ENCODE measurements at places on chromosomes 3 and 15.

DNA sequence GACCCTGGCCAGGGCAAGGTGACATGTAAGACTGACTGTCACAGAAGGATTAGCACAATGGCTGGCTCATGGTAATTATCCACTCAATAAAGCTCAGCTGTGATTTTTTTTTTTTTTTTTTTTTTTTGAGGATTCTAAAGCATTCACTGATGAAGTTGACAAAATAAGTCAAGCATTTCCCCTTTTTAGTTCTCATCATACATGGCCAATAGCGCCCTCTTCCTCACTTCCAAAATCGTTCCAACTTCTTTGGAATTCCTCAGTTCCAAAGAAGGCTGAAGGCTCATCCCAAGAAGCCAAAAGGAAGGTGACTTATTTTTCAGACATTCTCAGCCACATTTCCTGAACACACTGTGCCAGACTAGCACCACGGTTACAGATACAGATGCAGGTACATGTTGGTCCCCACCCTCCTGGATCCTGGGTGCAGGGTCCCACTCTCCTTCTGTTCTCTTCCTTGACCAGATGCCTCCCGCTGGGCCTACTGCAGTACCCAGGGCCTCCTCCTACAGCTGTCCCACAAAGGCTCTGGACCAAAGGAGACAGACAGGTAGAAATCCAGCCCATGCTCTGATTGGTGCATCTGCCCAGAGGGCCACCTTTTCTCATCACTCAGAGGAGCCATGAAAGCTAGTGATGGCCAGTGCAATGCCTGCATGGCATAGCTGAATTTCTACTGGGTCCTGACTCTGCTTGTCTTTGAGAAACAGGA, 202.6 kb downstream of the UACA start:
- DNase-seq = no peak

GRCh38 chr3:52005571-52005986, 9.9 kb upstream of the RPL29 start:
- no peak for DNase-seq

- no peak for DNase-seq
Observed at GRCh38 chr3:81841540-81841939, 80.1 kb upstream of the GBE1 start.

DNA sequence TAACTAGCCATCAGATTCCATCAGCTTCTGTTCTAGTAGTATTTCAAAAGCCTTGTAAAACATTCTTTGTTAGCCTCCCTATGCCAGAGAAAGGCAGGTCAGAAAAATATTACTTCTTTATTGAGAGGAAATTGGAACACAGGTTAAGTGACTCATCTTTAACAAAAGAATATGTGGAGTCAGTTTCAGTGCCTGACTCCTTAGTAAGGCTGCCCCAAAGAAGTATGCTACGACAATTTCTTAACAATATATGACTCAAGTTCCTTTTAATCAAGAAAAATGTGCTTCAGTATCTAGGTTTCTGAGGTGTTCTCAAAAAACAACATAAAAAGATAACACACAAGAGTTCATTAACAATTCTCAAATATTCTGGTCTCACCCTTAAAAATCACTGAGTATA, 139.2 kb downstream of the VPS13C start:
- no peak for DNase-seq

- no peak for DNase-seq
Observed at GRCh38 chr3:61594964-61595285, 33.6 kb downstream of the PTPRG start.

DNA sequence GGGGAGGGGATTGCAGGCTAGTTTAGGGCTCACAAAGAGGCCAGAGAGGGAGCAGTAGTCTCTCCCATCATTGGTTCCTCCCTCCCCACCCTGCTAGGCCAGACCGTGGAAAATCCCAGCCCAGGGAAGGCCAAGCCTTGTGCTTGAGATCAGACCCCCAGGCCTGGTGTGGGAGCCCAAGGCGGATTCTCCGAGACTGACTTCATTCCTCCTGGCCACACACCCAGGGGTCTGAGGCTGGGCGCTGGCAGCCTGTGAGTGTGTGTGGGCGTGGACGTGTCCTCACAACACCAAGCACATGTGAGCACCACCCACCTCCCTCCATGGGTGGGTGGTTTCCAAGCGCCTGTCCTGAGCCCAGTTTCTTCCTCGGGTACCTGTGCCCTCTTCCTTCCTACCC, 4.1 kb downstream of the LOXL1 start:
- DNase-seq = no peak

DNA sequence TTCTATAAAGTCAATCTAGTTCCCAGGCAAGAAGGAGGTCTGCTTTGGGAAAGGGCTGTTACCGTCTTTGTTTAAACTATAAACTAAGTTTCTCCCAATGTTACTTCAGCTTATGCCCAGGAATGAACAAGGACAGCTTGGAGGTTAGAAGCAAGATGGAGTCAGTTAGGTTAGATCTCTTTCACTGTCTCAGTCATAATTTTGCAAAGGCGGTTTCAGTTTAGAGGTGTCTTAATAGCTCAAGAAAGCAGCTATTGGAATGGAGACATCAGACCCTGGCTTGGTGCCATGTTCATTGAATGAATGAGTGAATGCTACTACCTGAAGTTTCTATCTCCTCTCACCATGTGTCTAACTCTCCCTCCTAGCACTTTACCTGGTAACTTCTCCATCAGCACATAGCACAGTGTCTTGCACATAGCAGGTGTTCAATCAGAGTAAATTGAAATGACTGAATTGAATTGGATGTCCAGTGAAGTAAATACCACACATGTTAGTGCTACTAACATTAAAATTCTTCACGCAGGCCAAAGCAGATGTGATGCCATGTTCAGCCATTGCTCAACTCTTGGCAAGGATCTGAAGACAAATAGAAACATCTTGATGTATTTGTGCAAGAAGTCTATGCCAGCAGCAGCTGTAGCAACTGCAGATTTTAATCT, 28.2 kb downstream of the CLEC3B start:
- no peak for DNase-seq

DNA sequence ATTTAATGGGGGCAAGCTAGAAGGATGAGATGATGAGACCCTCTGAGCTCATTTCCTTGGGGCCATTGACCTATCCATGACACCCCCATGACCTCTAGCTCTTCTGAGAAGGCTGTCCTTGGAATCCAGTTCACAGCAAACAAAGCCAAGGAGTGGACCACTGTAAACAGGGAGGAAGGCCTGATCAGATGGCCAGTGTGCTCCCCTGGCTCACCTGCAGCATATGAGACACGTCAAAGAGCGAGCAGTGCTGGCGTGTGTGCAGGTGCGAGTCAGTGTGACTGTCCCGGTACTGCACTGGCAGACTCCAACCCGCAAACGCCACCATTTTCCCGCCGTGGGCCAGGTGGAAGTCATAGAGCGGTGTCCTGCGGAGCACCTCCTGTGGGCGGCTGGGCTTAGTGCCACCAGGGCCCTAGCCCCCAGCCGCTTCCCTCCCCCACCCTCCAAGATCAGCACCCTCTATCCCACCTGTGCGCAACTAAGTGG, 339 bp downstream of the AMT start:
- no peak for DNase-seq

- peak; percentile 26 for DNase-seq
Observed at GRCh38 chr3:13896473-13897154, 16.7 kb upstream of the WNT7A start.

- DNase-seq = no peak
Observed at GRCh38 chr3:156431334-156432124, 123.4 kb downstream of the SSR3 start.

GRCh38 chr3:47611576-47611975, 32.9 kb upstream of the CSPG5 start:
- DNase-seq = no peak

GRCh38 chr3:52072020-52072419, 15.6 kb upstream of the DUSP7 start:
- DNase-seq = no peak

DNA sequence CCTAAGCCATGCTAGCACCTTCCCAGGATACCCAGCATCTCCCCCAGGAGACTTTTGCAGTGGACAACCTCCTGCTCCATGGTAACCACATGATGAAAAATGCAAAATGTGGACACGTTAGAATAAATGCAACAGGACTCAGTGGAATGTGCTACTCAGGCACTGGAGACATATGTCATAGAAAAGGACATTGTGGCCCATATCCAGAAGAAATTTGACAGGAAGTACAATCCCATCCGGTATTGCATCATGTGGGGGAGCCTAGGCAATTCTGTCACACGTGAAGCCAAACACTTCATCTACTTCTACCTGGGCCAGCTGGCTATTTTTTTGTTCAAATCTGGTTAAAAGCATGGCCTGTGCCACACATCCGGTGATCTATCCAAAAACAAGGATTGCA, 227.2 kb upstream of the GPR149 start:
- no peak for DNase-seq

DNA sequence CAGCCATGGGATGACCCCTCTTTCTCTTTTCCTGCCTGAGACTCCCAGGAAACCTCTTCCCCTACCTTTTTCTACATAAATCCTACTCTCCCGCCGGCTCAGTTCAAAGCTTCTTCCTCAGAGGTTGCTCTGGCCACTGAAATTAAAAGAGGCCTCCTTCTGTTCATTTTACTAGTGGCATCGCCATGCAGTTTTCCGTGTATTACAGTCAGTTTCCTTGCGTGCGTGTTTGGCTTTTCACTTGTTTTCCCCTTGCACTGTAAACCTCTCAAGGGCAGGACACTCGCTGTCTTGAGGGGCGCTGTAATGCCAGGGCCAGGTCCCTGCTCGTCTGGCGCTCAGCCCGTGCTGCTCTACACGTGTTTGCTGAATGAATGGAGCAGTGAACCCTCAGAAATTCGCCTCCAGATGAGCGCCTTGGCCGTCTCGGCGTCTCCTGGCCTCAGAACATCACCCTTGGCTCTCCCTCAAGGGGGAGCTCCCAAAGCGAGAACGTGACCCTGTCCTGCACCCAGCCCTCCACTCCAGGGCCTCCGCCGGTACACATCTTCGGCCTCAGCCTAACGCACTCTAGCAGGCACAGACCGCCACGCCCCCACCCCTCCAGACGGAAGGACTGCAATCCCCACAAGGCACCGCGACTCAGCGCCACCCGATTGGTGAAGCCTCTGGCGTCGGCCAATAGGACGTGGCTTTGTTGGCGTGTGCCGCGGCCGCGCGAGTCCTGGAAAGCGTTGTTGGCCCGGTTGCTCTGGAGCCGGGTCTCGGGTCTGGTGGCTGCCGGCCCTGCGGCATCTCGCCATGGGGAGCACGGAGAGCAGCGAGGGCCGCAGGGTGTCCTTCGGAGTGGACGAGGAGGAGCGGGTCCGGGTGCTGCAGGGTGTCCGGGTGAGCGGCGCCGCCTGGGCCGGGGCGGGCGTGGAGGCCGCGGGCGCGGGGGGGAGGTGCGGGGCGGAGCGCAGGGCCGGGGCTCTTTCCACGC, at the start of gene CHCHD6:
TSS of gene CHCHD6 (plus strand) at position 729 of the 982 bp plus-strand sequence. CDS start at position 802, 73 bp downstream.
- peak; percentile 91 for DNase-seq

DNA sequence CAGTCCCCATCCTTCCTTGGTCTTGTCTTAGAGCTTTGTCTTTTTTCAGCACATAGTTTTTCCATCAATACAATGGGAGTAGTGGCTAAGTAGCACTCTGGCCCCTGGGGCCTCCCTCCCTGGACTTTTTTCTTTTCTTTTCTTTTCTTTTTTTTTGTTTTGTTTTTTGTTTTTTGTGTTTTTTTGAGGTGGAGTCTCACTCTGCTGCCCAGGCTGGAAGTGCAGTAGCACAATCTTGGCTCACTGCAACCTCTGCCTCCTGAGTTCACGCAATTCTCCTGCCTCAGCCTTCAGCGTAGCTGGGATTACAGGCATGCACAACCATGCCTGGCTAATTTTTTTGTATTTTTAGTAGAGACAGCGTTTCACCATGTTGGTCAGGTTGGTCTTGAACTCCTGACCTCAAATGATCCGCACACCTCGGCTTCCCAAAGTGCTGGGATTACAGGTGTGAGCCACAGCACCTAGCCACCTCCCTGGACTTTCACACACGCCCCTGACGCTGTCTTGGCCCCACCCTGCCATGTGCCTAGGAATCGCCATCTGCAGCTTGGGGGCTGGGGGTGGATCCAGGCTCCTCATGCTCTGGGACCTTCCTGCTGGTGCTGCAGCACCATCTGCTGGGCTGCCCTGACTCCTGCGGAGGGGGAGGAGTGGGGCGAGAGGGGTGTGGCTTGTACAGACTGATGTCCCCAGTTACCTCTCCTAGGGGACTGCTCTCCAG, 2.8 kb downstream of the C15orf39 start:
- DNase-seq = peak; percentile 79

GRCh38 chr3:151034303-151034702, 51.2 kb upstream of the MED12L start:
- DNase-seq = no peak

- DNase-seq = no peak
Observed at GRCh38 chr3:105504440-105504951, 137.8 kb downstream of the ALCAM start.

DNA sequence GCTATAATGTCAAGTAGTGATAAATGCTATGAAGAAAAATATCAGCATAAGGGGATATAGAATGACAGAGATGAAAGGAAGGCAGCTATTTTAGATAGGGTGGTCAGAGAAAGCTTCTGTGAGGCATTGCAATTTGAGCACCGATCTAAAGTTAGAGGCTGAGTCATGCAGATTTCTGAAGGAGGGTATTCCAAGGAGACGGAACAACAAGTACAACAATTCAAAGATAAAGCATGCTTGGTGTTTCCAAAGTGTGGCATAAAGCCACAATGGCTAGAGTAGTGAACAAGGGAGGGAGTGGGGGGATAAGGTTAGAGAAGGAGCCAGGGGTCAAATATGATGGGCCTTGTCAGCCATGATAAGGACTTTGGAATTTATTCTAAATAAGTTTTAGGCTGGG, 71.9 kb downstream of the PFN2 start:
- no peak for DNase-seq

- peak; percentile 30 for DNase-seq
Observed at GRCh38 chr15:93265111-93265556, 176.1 kb upstream of the RGMA start.

DNA sequence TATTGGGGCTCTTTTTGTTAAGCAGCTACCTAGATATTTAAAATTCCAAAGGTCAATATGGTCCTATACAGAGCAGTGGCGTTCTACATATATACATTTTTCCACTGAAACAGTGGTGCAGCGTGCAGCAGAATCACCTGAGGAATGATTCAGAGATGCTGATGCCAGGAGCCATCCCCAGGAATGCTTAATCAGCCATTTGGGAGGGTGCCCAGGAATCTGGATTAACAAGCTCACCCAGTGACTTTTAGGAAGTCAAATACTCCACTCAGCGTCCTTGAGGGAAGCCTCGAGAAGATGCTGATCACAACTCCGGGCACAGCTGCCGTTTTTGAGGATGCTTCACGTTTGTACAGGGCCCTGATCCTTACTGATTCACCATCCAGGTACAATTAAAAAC, 82.6 kb upstream of the ARHGEF3 start:
- no peak for DNase-seq

DNA sequence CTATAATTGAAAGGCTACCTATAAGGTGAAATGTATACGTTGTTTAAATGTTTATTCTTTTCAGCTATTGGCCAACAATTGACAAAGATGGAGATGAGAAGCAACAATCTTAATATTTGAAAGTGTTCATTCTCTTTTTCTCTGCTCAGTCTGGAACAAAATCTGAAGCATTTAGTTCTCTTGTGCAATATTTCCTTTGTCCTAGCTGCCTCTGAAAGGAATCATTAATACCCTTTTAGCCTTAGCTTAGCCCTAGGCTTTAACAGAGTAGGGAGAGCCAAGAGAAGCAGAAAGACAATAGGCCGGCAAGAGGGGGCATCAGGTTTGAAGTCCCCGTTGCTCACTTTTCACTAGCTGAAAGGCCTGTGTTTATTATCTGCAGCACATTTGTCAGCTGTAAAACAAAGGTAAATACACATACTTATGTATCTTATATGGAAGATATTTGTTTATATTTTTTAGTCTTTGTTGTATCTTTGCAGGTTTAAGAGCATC, 422.5 kb upstream of the SEMA6D start:
- DNase-seq = no peak

- peak; percentile 62 for DNase-seq
Observed at GRCh38 chr3:99633887-99634558, 4.4 kb upstream of the COL8A1 start.

Measured in RCC 7860 (cell line).